ENCODE measurements at places on chromosomes 2 and 18.

DNA sequence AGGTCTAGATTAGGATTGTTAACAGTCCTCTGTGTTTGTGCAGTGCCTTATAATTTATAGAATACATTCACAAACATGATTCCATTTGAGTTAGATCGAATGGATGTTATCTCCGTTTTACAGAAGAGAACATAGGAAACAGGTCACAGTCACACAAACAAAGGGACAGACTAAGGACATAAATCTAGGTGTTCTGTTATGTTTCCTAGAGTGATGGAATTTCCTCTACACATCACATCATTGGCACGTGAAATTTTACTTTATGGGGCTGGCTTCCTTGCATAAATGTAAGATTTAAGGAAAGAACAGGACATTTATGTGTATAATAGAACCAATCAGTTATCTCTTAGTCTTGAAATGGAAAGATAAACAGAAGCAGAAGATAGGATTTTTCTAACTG is 6.4 kb downstream of the TRIM54 start:
- DNase-seq, result no peak

DNA sequence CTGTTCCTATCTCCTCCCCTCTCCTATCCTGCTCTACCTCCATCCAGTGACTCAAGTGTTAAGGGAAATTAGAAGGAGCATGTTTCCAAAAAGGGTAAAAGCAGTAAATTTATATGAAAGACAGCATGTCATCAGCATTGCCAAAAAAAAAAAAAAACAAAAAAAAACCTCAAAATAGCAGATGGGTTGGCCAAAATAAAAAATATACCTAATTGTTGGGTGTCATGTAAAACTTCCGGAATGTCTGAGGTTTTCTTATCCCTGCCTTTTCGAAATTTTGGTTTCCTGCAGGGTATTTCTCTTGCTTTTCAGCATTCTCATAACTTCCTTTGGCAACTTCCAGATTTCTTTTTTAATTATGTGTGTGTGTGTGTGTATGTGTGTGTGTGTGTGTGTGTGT is 241.6 kb upstream of the FN1 start:
- DNase-seq, result no peak

- no peak for DNase-seq
Observed at GRCh38 chr2:118852605-118853128, 5.2 kb upstream of the EN1 start.

DNA sequence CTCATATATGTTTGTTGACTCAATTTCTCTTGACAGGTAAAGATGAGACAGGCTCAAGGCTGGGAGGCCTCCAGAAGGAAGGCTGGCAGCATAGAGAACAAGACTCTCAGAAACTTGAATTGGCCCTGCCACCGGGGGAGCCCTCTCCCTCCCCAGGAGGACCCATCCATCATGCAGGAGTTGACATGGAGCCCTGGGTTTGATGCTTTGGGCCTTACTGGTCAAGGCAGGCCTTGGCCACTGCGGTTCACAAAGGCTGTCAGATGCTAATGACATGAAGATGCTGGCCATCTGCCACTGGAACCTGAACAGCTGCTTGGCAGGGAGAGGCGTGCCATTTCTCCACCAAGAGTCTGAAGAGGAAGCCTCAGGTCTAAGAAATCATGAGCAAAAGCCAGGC is 193.6 kb downstream of the MTCL1 start:
- DNase-seq, result no peak

GRCh38 chr2:239472235-239472775 is 71.5 kb upstream of the HDAC4 start:
- no peak for DNase-seq

- no peak for DNase-seq
Observed at GRCh38 chr2:235382179-235382578, 111.7 kb upstream of the AGAP1 start.

DNA sequence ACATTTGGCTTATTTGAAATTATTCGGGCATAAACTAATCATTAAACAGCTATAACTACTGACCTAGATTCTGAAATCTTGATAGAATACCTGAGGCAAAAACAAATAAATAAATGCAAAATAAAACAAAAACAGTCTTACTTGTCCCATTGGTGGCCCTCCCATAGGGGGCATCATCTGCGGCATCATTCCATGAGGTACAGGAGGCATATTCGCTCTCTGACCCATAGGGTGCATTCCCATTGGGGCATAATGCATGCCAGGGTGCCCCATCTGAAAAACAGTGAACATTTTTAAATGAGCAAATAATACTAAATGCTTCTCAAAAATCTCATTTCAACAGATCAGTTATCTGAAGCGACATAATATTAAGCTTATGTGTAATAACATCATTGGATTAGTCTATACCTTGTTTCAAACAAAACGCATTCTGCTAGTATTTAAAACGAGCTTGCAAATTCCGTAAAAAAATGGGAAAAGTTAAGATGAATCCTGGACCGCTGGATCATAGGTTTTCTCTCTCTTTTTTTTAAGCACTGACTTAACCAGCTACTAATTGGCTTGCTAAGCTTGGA is 1.3 kb downstream of the PRPF40A start:
- no peak for DNase-seq

DNA sequence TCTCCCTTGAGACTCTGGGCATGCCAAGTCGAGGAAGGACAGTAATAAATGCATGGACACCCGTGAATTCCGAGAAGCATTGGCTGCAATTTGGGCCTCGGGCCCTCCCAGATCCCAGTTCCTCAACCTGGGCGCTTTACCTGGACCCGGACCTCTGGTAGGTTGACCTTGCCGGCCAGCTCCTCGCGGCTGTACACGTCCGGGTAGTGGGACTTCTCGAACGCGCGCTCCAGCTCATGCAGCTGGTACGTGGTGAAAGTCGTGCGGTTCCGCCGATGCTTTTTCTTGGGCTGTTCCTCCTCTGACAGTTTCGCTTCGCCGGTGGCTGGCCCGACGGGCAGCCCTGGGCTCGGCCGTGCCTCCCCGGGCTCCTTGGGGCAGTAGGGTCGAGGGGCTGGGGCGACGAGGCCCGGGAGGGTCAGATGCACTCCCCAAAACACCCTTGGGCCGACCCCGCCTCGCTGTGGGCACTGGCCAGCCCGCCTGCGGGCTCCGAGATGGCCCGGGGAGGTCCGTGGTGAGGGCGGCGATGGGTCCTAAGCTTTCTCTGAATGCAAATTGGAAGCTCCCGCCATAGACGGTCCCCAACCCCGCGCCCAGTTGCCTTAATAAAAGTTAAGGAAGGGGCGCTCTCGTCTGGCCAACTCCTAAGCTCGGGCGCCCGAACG is 899 bp downstream of the RAX start:
- no peak for DNase-seq

DNA sequence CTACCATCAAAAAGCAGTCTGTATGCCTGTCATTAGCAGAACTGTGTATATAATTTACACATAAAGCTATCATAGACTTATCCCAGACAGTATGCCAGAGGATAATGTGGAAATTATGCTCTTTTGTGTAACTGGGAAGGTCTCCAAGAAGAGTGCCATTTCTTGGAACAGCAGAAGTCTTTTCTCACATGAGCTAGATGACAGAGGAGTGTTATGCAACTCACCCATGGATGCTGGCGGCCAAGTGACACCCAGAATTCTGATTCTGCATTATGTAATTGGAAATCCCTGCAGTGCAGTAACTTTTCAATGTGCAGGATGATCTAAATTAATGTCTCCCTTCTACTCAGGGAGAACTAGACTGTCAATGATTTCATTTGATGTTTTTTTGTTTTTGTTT is 160.0 kb downstream of the UBE2E3 start:
- DNase-seq, result no peak

- DNase-seq, result no peak
Observed at GRCh38 chr18:64513401-64513800, 364.5 kb upstream of the LINC00305 start.

DNA sequence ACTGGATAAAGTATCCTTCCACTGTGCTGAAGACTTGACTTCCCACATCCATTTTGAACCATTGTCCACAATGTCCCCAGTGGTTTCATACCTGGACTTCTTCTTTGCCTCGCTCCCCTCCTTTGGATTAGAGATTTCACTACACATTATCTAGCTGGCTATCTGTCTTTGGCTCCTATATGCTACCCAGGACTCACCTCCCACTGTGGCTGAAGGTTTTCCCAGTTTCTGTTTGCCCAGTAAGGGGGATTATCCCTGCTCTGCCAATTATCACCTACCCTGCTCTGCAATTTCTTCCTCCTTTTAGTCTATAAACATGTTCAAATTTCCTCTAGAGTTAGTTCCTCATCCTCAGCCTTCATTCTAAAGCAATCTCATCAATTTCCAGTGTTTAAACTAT is 9.1 kb downstream of the NDUFS1 start:
- DNase-seq, result no peak

- no peak for DNase-seq
Observed at GRCh38 chr2:43648994-43649701, 12.1 kb downstream of the PLEKHH2 start.

DNA sequence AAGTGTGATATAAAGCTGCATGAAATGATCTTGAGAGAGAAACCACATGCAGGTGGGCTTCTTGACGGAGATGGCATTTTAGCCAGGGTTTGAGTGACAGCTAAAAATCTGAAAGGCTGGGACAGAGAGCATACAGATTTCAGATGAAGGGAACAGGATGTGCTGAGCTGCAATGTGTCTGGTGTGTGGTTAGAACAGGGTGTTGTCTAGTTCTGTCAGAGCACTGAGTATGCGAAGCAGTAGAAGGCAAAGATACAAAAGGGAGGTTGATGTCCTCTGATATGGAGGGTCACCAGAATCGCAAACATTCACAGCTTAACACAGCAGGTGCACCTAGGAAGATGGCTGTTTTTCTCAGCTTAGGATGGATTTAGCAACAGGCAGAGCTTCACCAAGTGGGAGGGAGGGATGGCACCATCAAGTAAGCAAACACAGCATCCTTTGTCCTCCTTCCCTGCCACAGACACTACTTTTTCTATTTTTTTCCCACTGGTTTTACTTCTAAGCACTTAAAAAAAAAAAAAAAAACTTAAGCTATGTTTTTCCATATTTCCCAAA is 182.5 kb downstream of the TMX3 start:
- no peak for DNase-seq

DNA sequence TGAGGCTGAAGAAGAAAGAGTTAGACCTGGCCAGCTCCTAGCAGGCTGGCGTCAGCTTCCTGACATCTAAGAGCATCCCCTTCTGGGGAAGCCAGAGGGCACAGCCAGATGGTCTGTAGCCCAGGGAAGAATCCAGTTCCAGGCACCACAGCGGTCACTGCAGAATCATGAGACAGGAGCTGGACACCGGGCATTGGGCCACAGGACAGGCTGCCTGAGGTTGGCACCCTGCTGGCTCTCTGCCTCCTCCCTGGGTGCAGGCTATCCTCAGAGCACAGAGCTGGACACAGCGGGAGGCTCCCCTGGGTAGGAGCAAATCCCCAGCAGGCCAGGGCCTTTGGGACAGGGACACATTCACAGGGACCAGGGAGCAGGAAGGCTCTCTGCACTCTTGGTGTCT is 19.8 kb upstream of the ATOH8 start:
- no peak for DNase-seq

DNA sequence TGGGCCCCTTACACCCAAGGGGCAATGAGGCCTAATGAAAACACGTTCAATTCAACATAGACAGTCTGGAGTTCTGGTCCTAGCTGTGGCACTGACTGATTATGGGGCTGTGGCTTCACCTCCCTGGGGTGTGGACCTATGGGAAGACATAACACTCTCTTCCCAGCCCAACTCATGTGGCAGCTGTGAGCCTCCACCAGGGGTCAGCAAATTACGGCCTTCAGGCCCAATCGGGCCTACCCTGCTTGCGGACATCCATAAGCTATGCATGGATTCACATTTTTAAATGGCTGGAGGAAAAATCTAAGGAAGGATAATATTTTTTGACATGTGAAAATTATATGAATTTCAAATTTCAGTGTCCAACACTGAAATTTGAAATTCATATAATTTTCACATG is 101.3 kb downstream of the LOXHD1 start:
- no peak for DNase-seq

GRCh38 chr2:186962085-186962747 is 113.2 kb upstream of the ZSWIM2 start:
- no peak for DNase-seq

- DNase-seq, result peak; percentile 43
Observed at GRCh38 chr18:12041561-12041960, 52.1 kb upstream of the ANKRD62 start.

- DNase-seq, result no peak
Observed at GRCh38 chr2:220417503-220417902, 790.1 kb downstream of the SLC4A3 start.

DNA sequence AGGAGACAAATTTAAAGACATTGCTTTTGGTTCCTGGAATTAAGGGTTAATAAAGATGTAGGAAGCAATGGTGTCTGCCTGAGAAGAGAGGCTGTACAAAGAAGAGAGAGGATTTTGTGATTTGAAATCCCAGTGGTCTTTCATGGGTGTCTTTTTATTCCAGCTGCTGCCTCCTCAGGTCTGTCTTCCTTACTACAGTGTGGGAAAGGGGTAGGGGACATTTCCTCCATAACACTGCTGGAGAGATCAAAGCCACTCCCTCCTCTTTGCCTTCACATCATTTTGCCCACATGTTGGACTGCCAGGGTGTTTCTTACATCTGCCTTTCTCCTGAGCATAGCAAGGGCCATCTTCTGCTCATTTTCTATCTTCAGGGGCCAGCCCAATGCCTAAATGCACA is 348.5 kb downstream of the EN1 start:
- DNase-seq, result no peak

DNA sequence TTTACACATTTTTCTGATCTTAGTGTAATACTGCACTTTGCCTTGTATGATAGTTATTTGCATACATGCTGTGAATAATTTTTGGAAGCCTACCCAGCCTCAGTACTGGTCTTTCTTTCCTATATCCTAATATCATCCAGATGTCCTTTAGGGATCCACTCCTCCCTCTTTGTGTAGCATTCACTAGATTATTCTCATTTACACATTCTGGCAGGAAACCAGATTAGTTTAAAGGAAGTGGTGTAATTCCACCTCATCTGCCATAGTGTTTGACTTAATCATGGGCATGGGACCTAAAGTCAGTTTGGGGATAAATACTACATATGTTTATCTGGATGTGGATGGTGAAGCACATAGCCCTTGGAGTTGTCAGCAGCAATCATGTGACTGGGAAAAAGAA is 444.9 kb upstream of the MAP2 start:
- no peak for DNase-seq

- DNase-seq, result no peak
Observed at GRCh38 chr2:135299658-135300244, 231.3 kb downstream of the ZRANB3 start.

- DNase-seq, result no peak
Observed at GRCh38 chr2:75276093-75277029, 77.0 kb upstream of the TACR1 start.

DNA sequence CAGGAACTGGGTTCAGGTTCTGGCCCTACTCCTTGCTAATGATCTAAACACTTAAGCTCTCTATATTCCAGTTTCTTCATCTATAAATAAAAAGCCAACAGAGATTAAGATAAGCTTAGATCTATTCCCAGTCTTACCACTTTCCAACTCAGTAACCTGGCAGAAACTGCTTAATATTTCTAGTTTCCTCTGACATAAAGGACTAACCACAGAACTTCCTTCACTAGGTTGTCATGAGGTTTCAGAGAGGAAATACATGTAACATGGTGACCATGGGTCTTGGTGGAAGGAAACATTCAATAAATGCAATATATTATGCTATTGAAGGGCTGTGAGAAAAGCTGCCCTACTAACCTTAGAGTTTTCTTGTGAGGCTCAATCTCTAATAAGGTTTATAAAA is 114.4 kb upstream of the PDE1A start:
- DNase-seq, result no peak

GRCh38 chr2:5330961-5331360 is 361.2 kb upstream of the SOX11 start:
- DNase-seq, result no peak

Measured in fibroblast of the conjunctiva (primary cell).